Breast epithelium (tissue), 4 donors: ENCODE measurements at places on chromosomes 12 and 14. TPM values are rescaled to one million over a fixed set of nuclear protein-coding genes. Genes with fewer than 3 reads are reported as not detected.

GRCh38 chr14:106802413-106803364 lies 1276.3 kb downstream of the TMEM121 start:
- H3K27ac ChIP-seq = no peak overlapping the region
- H3K4me1 ChIP-seq = no peaks in the 10 kb centered on the region
- no peak for DNase-seq
- H3K4me3 ChIP-seq = no peak overlapping the region
- H3K36me3 ChIP-seq = no peaks in the 10 kb centered on the region
- H3K27me3 ChIP-seq = peaks cover 15% of the 10 kb centered on the region

The ZNF740 gene
- total RNA-seq = 22.0 TPM

DNA sequence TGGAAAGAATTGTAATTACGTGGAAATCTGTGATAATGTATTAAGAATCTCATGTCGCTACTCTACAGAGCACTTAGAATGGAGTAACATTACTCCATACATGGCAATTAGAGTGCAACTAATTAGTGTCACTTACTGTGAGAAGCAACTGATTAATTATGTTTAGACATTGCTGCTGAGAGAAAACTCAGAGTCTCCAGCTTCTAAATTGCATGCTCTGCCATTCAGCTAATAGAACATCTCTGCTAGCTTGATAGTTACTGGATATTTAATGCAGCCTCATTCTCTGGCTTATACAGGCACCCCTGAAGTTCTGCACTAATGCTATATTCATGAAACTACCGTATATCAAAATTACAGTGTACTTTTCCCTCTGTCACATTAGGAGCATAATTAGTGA lies 338.4 kb downstream of the ADAMTS20 start:
- H3K36me3 ChIP-seq = no peaks in the 10 kb centered on the region
- DNase-seq = no peak
- H3K27ac ChIP-seq = no peak overlapping the region
- no peak overlapping the region for H3K4me3 ChIP-seq

GRCh38 chr14:44396226-44396625 lies 110.9 kb downstream of the FSCB start:
- no peaks in the 10 kb centered on the region for H3K4me1 ChIP-seq
- H3K27ac ChIP-seq = no peak overlapping the region
- H3K4me3 ChIP-seq = no peak overlapping the region

DNA sequence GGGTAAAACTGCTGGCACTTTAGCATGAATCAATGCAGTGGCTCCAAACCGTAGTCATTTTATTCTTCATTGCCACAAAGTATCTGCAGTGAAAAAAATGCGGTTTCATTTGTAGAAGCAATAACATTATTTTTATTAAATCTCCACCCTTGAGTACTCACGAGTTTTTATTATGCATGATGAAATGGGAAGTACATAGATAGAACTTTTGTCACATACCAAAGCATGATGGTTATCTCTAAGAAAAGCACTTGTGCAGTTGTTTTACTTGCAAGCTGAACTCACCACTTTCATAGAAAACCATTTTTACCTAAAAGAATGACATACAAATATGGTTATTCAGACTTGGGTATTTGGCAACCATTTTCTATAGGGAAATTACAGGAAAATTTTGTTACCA lies 90.3 kb downstream of the PELI2 start:
- H3K27me3 ChIP-seq = no peaks in the 10 kb centered on the region
- H3K4me1 ChIP-seq = no peaks in the 10 kb centered on the region
- no peak for DNase-seq

The SERPINA12 gene
- not detected for total RNA-seq
